Mammary epithelial cell (primary cell): ENCODE measurements at places on chromosomes 2 and 18.

DNA sequence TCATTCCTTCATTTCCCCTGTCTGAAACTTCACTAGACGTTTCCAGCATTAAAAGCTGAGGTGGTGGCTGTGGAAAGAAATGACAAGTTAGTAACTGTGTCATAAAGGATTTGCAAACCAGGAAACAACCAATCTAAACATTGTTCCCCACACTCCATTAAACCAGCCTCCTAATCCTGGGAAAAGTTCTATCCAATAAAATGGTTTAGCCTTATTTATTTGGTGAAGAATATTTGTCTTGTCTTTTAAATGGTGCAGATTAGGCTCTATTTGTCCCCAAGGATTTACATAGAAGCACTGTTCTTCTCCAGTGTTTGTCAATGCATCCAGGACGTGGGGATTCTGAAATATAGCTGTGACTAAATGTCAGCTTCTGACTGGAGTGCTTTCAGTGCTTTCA lies 10.5 kb upstream of the DPP4 start:
- no peak for DNase-seq

DNA sequence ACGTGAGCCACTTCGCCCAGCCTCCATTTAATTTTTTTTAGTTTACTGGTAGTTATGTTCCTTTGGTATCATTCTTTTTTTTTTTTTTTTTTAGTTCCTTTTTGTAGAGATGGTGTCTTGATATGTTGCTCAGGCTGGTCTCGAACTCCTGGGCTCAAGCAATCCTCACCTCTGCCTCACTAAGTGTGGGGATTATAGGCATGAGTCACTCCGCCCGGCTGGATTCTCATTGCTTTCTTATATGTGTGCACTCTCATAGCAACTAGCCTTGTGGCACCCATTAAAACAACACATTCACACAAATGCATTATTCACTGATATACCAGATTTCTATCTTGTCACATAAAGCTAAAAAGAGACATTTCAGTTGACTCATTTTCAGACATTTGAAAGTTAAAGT lies 4.2 kb downstream of the TTC27 start:
- peak; percentile 59 for DNase-seq

DNA sequence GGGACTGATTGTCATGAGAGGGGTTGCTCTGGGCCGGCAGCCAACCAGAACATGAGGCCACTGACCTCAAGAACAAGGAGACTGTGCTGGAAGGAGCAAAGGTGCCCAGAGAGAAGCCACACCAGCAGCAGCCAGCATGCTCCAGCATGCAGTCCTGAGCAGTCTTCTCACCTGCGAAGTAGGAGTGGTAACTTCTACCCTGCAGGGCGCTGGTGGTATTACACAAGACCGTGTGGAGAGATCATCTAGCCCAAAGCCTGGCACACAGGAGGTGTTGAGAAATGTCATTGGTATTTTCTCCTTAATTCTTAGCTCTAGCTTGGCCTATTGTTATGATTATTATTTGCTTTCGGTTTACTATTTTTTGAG lies 132.7 kb downstream of the TSN start:
- DNase-seq = peak; percentile 75

GRCh38 chr2:154425994-154426393 lies 272.5 kb upstream of the KCNJ3 start:
- DNase-seq = peak; percentile 1

DNA sequence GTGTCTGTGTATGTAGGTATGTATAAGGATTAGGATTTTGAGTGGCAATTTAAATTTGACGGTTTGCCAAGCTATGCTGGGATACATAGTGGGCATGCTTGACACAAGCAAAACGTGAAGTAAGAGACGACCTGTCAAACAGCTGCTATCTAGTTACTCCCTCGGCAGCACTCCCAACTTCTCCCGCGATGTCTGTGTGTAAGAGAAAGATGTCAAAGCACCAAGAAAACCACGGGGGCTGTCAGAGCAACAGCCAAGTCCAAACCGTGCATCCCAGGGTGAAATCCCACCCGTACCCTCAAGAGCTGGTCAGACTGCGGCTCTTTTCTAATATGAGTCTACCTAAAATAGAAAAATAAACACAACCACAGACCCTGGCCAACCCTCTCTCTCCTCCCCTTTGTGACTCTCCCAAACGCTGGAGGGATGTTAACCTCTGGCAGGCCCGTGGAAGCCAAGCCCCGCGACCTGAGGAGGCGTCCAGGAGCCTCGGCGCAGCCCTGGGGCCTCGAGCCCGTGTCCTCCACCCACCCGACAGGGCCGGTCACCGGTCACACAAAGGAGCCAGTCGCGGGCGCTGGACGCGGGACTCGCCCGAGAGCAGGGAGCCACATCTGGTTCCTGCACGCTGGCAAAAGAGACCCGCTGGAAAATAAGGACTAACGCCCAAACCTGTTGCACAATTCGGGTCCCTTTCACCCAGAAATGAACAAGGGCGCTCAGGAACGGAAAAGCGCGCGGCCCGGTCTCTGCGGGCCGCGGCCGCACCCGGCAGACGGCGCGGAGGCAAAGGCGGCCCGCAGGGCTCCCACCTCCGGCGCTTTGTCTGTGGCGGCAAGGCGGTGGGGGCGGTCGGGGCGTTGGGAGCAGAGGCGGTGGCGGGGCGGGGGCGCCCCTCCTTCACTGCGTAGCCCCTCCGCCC lies 925 bp downstream of the SESTD1 start:
- DNase-seq = peak; percentile 59

GRCh38 chr2:203412546-203413331 lies 84.5 kb downstream of the ABI2 start:
- no peak for DNase-seq

GRCh38 chr2:189635353-189635752 lies 25.9 kb upstream of the ASNSD1 start:
- DNase-seq = no peak

GRCh38 chr2:217722883-217723472 lies 279.8 kb downstream of the TNS1 start:
- no peak for DNase-seq

- DNase-seq = peak; percentile 49
Measured at GRCh38 chr2:181949047-181949446, 36.6 kb upstream of the PPP1R1C start.

GRCh38 chr2:26590508-26590907 lies 50.7 kb downstream of the CIB4 start:
- no peak for DNase-seq
